ENCODE measurements at places on chromosomes 4 and X.

DNA sequence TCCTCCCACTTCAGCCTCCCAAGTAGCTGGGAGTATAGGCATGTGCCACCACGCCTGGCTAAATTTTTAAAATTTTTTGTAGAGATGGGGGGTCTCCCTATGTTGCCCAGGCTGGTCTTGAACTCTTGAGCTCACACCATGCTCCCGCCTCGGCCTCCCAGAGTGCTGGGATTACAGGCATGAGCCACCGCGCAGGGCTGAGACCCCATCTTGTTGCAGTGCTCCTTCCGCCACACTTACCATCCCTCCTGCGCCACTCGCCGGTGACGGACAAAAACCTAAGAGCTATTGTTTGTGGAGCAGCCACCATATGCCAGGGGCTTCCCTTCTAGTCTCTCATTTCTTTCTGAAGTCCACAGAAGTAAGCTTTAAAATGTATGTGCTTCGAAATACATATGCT lies 34.5 kb downstream of the NSG1 start:
- H3K36me3 ChIP-seq = peaks cover 23% of the 10 kb centered on the region
- H3K27me3 ChIP-seq = no peaks in the 10 kb centered on the region
- no peak overlapping the region for H3K27ac ChIP-seq

GRCh38 chrX:20967725-20968124 lies 406.5 kb upstream of the CNKSR2 start:
- H3K4me3 ChIP-seq = no peak overlapping the region
- no peaks in the 10 kb centered on the region for H3K4me1 ChIP-seq
- H3K27me3 ChIP-seq = no peaks in the 10 kb centered on the region
- no peak for DNase-seq
- no peak overlapping the region for H3K27ac ChIP-seq

DNA sequence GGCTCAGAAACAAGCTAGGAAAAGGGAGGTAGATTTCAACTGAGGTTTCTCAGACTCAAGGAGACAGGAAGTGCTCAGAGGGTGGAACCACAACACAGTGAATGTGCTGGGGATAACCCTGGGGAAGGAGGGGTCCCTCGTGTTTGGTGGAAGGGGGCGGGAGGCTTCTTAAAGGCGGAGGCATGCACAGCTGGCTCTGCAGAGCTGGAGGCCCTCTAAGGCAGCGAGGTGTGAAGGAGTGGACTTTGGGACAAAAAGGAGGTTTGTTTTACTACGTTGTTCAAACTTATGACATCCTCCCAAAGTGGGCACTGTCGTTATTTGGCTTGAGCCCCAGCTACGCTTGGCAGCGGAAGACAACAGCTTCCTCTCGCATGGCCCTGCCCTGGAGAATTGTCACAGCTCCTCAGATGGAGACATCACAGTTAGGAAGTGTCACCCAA lies 21.7 kb upstream of the MTM1 start:
- peaks cover 7% of the 10 kb centered on the region for H3K4me1 ChIP-seq
- no peaks in the 10 kb centered on the region for H3K27me3 ChIP-seq
- DNase-seq = peak; percentile 31
- no peaks in the 10 kb centered on the region for H3K36me3 ChIP-seq

GRCh38 chr4:87848622-87849351 lies 16.0 kb downstream of the MEPE start:
- H3K27ac ChIP-seq = no peak overlapping the region
- H3K4me3 ChIP-seq = no peak overlapping the region
- peak; percentile 2 for DNase-seq
- H3K36me3 ChIP-seq = no peaks in the 10 kb centered on the region
- H3K4me1 ChIP-seq = no peaks in the 10 kb centered on the region

GRCh38 chrX:91108761-91109160 lies 325.9 kb upstream of the PABPC5 start:
- DNase-seq = no peak
- no peaks in the 10 kb centered on the region for H3K4me1 ChIP-seq
- H3K27ac ChIP-seq = no peak overlapping the region
- no peaks in the 10 kb centered on the region for H3K36me3 ChIP-seq
- no peaks in the 10 kb centered on the region for H3K27me3 ChIP-seq

DNA sequence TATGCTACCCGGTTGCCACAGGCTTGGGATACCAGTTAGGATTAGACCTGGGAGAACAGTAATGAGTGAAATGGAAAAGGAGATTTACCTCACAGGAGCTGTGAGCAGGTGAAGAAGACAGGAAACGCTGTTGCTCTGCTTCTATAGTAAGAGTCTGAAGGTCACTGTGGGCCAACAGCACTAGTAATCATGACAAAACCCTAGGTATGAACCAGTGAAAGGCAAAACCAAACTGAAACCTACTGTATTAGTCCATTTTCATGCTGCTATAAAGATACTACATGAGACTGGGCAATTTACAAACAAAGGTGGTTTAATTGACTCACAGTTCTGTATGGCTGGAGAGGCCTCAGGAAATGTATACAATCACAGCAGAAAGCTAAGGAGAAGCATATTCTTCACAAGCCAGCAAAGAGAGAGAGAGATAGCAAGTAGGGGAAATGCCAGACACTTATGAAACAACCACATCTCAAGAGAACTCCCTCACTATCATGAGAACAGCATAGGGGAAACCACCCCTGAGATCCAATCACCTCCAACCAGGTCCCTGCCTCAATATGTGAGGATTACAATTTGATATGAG lies 736.7 kb upstream of the INTU start:
- no peak overlapping the region for H3K27ac ChIP-seq
- DNase-seq = no peak
- no peaks in the 10 kb centered on the region for H3K36me3 ChIP-seq
- H3K4me1 ChIP-seq = no peaks in the 10 kb centered on the region

- no peaks in the 10 kb centered on the region for H3K36me3 ChIP-seq
- H3K4me1 ChIP-seq = no peaks in the 10 kb centered on the region
- no peak for DNase-seq
- no peak overlapping the region for H3K4me3 ChIP-seq
- H3K27ac ChIP-seq = no peak overlapping the region
Measured at GRCh38 chrX:27309406-27309805, 153.7 kb downstream of the PPP4R3C start.

DNA sequence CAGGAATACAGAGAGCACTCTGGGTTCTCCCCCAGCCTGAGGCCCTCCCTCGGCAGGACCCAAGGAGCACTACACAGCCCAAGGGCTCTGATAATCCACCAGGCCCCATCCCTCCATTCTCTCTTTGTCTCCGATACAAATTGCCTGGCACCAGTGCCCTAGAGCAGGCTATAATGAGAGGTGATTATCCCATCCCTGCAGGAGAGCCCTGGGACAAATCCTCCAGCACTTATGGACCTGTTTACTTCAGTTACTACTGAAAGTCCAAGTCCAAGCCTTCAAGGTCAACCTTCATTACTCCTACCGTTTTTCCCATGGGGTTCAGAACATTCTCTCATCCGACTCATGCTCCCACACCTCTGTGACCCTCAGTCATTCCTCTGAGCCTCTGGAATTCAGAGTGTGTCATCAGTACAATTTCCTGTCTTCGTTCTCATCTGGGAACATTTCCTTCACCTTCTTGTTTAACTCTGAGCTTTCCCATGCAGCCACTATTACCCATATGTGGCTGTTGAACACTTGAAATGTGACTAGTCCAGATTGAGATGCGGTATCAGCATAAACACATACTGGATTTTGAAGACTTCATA lies 299.0 kb downstream of the RAPGEF2 start:
- no peak overlapping the region for H3K4me3 ChIP-seq
- DNase-seq = no peak
- H3K4me1 ChIP-seq = no peaks in the 10 kb centered on the region
- H3K36me3 ChIP-seq = no peaks in the 10 kb centered on the region

GRCh38 chrX:72276478-72276953 lies 532 bp downstream of the RPS4X start:
- peak overlapping the region; percentile 85 for H3K4me3 ChIP-seq
- H3K4me1 ChIP-seq = peaks cover 23% of the 10 kb centered on the region
- peaks cover 36% of the 10 kb centered on the region for H3K36me3 ChIP-seq
- H3K27me3 ChIP-seq = no peaks in the 10 kb centered on the region

DNA sequence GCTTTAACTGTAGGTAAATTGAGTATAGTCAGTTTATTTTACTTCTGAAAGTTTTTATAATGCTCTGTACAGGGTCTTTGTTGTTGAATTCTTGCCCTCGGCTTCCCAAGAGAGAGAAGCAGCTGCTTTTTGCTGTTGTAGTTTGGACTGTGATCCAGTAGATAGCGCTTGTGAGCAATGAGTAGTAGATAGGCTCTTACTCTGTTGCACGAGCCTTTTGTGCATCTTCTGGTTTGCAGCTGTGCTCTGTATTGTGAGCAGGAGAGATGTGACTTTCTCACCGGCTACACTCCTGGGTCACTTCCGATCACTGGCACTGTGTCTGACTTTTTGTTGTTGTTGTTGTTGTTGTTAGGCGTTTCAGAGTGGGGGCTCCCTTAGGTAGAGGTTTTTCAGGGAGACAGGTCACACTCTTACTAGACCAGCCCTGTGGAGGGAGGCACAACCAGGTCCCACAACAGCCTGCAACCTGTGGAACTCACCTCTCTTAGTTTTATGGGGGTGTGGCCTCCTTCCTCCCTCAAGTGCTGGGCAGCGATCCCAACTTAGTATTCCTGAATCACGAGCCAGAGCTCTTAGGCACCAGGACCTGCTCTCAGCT lies 822.1 kb upstream of the GALNTL6 start:
- no peaks in the 10 kb centered on the region for H3K27me3 ChIP-seq
- H3K27ac ChIP-seq = no peak overlapping the region
- H3K36me3 ChIP-seq = no peaks in the 10 kb centered on the region
- DNase-seq = no peak
- no peak overlapping the region for H3K4me3 ChIP-seq

- DNase-seq = no peak
- H3K4me1 ChIP-seq = no peaks in the 10 kb centered on the region
- no peak overlapping the region for H3K27ac ChIP-seq
- H3K36me3 ChIP-seq = no peaks in the 10 kb centered on the region
Measured at GRCh38 chr4:70624226-70624793, 4.2 kb upstream of the ENAM start.

GRCh38 chrX:49278081-49278480 lies 8.5 kb downstream of the PPP1R3F start:
- H3K4me3 ChIP-seq = no peak overlapping the region
- H3K36me3 ChIP-seq = no peaks in the 10 kb centered on the region
- no peak for DNase-seq
- peaks cover 32% of the 10 kb centered on the region for H3K4me1 ChIP-seq

DNA sequence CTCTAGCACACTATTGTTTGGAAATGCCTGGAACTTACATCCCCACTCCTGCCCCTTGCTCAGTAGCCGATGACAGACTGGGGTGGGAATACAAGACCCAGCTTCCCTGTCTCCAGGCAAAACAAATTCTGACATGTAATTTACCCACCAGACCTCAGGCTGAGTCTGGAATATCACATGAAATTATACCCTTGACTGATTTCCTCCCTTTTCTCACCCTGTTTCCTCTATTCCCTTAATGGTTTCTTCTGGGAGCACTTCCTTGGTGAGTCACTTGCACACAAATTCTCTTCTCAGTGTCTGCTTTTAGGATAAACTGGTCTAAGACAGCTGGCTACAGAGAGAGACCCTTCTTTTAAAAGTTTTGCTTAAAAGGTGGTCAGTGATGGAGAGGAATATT lies 65.8 kb upstream of the DIPK2B start:
- H3K36me3 ChIP-seq = no peaks in the 10 kb centered on the region
- no peaks in the 10 kb centered on the region for H3K4me1 ChIP-seq
- no peak overlapping the region for H3K4me3 ChIP-seq
- no peak overlapping the region for H3K27ac ChIP-seq

DNA sequence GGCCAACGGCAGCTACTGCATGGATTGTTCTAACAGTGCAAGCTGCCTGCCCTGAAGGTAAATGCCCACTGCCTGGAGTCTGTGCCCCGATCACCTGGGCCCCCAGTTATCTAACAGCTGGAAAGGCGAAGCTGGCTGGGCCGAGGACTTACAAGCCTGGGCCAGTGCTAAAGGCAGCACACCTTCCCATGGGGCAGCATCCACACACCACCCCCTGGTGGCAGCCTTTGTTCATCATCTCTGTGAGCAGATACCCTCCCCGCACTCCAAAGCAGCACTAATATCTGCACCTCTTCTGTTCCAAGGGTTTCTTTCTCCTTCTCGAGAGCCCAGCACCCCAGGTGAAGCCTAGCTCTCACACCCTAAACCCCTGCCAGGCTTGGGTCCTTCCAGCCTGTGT lies 7.6 kb downstream of the SLC2A9 start:
- no peaks in the 10 kb centered on the region for H3K27me3 ChIP-seq
- no peak overlapping the region for H3K4me3 ChIP-seq
- H3K36me3 ChIP-seq = no peaks in the 10 kb centered on the region

GRCh38 chr4:8834681-8835220 lies 36.9 kb downstream of the HMX1 start:
- H3K27me3 ChIP-seq = no peaks in the 10 kb centered on the region
- H3K4me1 ChIP-seq = no peaks in the 10 kb centered on the region
- H3K27ac ChIP-seq = no peak overlapping the region
- no peaks in the 10 kb centered on the region for H3K36me3 ChIP-seq
- no peak overlapping the region for H3K4me3 ChIP-seq

GRCh38 chrX:43140582-43140981 lies 362.6 kb upstream of the PPP1R2C start:
- no peak overlapping the region for H3K27ac ChIP-seq
- no peaks in the 10 kb centered on the region for H3K4me1 ChIP-seq
- no peak for DNase-seq
- H3K27me3 ChIP-seq = no peaks in the 10 kb centered on the region
- no peaks in the 10 kb centered on the region for H3K36me3 ChIP-seq

- no peaks in the 10 kb centered on the region for H3K27me3 ChIP-seq
- no peak overlapping the region for H3K4me3 ChIP-seq
- DNase-seq = no peak
Measured at GRCh38 chr4:87012265-87012953, 77.6 kb downstream of the AFF1 start.

GRCh38 chr4:97646997-97647396 lies 496.3 kb downstream of the STPG2 start:
- H3K4me1 ChIP-seq = no peaks in the 10 kb centered on the region
- no peak overlapping the region for H3K27ac ChIP-seq
- no peak overlapping the region for H3K4me3 ChIP-seq
- no peaks in the 10 kb centered on the region for H3K36me3 ChIP-seq
- no peaks in the 10 kb centered on the region for H3K27me3 ChIP-seq

- H3K27me3 ChIP-seq = no peaks in the 10 kb centered on the region
- H3K36me3 ChIP-seq = no peaks in the 10 kb centered on the region
- H3K4me1 ChIP-seq = no peaks in the 10 kb centered on the region
- no peak for DNase-seq
Measured at GRCh38 chr4:93719552-93719951, 109.0 kb upstream of the ATOH1 start.

Measured in effector memory CD4-positive, alpha-beta T cell (primary cell).